ENCODE measurements at places on chromosomes 4 and X.

GRCh38 chrX:109719264-109719663 is 13.8 kb downstream of the ACSL4 start:
- DNase-seq, result no peak

DNA sequence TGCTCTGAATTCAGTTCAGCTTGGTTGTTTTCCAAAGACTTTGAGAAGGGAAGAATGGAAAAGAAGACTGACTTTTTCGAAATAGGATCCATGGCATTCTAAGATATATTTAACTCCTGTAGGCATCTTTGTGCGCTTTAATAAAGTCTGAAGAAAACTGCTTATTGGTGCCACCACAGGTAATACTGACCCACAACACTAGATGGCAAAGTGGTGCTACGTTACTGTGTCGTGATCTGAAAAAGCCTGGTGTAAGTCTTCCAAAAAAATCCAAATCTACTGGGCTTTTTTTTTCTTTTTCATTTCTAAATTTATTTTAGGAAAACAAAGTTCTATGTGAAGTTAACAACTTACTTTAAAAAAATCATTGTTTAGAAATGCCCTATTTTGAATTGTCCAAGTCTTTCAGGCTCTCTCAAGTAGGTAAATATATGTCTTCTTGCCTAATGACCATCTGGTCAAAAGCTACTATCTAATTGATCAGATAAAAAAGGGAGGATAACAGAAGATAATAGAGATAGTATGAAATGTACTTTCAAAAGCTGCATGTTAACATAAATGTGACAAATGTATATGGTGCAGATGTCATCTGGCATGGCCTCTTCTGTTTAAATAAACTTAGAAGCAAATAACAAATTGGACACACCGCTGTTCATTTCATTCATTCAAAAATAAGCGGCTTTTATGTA is 47.0 kb upstream of the MID1IP1 start:
- peak; percentile 4 for DNase-seq

GRCh38 chr4:61619528-61619927 is 419.4 kb downstream of the ADGRL3 start:
- no peak for DNase-seq

DNA sequence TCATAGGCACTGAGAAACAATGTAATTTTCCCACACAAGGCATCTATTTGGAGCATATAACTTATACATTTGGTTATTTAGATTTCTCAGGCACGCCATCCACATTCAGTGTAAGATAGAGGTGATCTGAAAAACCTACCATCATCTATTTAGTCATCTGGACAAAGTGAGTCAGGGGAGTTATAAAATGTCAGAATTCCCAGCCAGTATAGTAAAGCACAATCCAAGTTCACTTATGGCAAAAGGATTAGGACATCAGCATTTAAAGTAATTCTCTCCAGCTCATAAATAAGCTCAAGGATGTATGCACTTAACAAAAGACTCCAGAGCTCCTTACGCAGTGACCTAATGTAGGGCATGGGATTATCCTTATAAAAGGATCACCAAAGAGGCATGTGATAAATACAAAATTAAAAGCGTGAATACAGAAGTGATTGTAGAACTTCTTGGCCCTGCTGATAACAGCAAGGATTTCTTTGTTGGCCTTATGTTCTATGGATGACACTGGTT is 65.3 kb upstream of the DCLK2 start:
- DNase-seq, result no peak

GRCh38 chr4:33058998-33059397 is 2338.8 kb downstream of the PCDH7 start:
- DNase-seq, result no peak

DNA sequence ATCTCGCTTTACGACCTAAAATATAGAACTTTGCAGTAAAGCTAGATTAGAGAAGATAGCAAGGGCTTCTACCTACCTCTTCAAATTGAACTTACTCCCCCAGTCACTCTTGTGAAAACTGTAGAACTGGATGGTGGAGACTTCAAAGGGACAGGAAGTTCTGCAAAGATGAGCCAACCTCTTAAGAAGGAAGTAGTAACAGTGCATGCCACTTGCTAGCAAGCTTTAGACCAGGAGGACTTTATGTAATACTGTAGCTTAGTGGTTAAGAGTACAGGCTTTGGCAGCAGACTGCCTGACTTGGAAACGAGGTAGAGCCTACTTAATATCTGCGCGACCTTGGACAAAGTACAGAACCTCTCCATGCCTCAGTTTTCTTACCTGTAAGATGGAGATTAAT is 27.5 kb upstream of the VBP1 start:
- no peak for DNase-seq

DNA sequence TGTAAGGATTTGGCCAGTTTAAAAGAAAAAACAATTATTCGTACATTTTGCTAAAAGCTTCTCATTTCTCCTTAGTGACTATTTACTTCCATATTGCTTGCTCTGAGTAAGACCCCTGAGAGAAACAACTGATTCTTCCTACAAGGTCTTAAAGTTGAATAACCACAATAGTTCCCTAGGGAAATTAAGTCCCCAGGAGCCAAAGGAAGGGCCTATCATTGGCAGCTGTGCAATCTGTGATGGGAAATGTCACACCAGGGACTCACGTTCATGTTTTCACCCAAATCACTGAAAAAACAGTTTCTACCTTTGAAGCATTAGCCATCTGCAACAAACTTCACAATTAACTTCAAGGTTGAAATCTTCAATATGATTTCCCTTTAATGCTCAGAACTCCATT is 66.7 kb downstream of the JADE1 start:
- DNase-seq, result no peak

GRCh38 chr4:111788099-111788498 is 357.2 kb upstream of the FAM241A start:
- DNase-seq, result no peak

Measured in pancreas (tissue), 10 donors.